Activated T-cell treated with anti-CD3 and anti-CD28 coated beads, Interleukin-2, amount 50 U/mL, for 72 hours (primary cell): ENCODE measurements at places on chromosomes 1 and 21.

DNA sequence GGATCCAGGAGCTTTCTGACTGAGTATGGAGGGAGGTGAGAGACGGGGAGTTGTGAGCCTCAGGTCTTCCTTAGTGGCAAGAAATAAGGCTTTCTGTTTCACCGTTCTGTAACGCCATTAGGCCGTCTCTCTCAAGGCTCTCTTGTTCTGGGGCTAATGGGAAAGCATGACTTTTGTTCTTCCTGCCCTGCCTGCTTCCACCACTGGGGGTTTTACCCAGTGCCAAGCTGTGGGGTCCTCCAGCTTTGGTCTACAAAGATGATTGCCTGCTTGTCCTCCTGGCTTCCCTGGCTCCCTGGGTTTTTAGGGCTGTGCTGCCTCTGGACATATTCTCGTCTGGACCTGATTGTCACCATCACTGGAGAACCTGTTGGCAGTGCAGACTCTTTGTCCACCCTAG lies 74.8 kb upstream of the TINAGL1 start:
- DNase-seq = no peak

- DNase-seq = no peak
Measured at GRCh38 chr21:37358397-37358796, 8.2 kb upstream of the DYRK1A start.

- DNase-seq = no peak
Measured at GRCh38 chr1:17404820-17405219, 32.8 kb downstream of the PADI6 start.

GRCh38 chr1:109266965-109267364 lies 16.0 kb downstream of the PSRC1 start:
- no peak for DNase-seq

- no peak for DNase-seq
Measured at GRCh38 chr1:228376262-228376628, 30.4 kb downstream of the TRIM11 start.

GRCh38 chr1:34263406-34263805 lies 86.7 kb downstream of the C1orf94 start:
- no peak for DNase-seq

DNA sequence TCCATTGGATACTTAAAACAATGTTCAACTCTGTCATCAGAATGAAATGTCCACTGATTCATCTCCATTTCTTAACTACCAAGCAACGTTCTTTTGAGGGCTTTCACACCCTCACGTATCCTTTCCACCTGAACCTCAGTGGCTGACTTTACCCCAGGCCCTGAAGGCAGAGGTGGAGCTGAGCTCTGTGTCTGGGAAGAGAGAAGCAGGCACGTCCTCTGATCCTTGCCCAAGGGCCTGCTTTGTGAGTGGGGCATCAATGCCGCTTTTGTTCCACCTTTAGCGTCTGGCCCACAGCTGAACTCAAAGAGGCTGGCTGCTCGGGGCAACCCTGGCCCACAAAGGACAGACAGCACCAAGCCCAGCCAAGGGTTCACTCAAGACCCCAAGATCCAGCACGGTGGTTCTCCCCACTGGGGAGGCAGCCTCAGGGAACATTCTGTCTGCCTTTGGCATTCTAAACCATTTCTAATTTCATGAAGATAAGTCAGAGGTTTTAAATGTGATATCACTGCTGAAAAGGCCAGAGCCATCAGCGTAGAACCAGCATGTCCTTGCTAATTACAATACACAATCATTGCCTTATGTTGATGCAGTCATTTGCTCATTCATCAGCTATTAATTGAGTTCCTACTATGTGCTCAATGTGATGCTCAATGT lies 126.0 kb upstream of the UBE2U start:
- no peak for DNase-seq

DNA sequence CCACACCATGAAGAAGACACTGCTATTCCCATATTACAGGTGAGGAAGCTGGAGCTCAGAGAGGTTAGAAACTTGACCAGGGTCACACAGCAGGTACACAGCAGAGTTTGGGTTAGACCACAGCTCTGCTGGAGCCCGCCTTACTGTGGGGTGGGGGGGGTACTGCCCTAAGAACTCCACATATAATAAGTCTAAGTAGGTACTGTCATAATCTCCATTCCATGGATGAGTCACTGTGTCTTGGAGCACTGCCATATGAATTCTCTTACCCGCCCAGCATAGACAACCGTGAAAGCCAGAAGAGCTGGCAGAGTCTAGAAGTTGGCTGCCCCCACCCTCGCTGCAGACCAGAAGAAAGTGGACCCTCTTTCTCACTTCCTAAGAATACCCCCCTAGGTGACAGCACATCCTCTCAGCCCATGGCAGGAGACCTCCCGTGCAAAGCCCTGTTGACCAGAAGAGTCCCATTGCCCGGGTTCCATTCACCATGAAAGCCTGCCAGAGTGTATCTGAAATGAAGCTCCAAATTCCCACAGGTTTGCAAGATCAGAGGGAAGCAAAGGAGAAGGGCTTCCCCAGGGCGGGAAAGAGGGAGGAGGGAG lies 5.2 kb upstream of the PLA2G2D start:
- DNase-seq = peak; percentile 23

GRCh38 chr1:167584581-167584980 lies 31.0 kb upstream of the CREG1 start:
- DNase-seq = no peak

DNA sequence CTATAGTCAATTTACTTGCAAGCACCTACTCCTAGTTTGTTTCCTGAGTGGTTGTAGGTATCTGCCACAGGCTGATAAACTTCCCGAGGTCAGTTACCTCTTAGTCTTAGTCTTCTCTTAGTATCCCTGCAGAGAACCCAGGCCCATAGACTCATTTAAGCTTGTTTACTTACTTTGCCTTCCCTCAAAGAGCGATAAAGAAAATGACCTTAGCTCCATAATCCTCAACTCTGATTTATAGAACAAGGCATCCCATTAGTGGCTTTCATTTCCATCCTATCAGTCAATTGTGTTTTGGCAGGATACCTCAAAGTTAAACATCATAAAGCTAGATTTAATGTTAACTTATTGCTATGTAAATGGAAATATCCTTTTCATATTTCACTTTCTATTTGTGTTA lies 119.7 kb downstream of the UCHL5 start:
- no peak for DNase-seq

DNA sequence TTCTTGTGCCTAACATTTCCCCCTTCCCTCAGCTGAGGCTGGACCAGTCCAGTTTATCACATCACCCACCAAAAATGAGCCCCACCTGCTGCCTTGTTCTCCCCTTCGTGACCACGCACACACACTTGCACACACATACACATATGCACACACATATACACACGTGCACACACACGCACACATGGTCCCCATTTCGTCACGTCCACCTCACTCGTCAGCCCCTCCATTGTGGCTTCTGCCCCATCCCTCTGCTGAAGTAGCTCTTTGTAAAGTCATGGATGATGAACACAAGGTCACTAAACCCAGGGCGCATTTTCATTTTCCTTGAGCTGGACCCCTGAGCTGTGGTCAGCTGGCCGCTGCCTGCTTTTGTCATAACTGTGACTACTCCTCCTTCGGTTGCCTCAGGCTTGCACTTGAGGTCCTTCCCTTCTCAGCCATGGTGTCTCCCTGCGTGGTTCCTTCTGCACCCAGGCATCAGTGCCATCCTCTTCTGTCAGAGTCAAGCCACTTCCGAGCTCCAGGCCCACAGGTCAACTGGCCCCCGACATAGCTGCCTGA lies 93.8 kb downstream of the SYT2 start:
- DNase-seq = no peak

GRCh38 chr21:24671901-24672300 lies 935.4 kb downstream of the MRPL39 start:
- no peak for DNase-seq

GRCh38 chr1:204376465-204376864 lies 16.7 kb upstream of the PLEKHA6 start:
- no peak for DNase-seq

DNA sequence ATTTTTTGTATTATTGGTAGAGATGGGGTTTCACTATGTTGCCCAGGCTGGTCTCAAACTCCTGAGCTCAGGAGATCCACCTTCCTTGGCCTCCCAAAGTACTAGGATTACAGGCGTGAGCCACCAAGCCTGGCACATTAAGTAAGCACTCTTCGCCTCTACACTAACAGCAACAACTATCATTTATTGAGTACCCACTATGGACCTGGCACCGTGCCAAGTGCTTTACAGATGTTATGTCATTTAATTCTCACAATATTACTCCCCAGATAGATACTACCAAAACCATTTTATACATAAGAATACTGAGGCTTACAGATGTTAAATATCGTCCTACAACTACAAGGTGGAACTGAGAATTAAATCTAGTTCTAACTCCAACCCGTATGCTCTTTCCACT lies 50.1 kb downstream of the TUT4 start:
- DNase-seq = no peak

- DNase-seq = no peak
Measured at GRCh38 chr1:67919274-67920072, 86.2 kb upstream of the GNG12 start.
